Left ventricle myocardium superior (tissue), 1 donor: ENCODE measurements at places on chromosomes 7 and 10. TPM values are rescaled to one million over a fixed set of nuclear protein-coding genes. Genes with fewer than 3 reads are reported as not detected.

DNA sequence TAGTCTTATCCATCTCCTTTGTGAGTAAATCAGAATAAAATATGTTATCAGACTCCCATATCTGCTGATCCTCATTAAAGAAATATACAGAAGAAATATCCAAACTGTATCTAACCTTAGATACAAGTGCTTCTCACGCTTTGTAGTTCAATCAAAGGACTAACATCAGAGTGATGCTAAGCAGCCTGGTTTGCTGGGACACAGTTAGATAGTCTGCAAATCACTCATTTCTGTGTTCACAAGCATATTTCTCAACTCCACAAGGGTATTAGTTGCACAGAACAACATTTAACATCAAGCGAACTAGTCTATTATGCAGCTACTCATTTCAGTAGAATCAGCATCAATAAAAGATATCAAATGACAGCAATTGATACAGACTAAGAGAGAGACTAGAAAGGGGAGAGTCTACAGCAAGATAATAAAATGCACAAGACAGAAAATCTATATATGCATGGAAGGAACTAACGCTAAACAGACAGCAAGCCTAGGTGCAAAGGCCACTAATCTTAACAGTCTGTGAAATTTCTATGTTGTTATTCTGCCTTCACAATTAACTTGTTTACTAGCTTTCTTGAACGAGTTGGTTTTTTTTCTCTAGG lies 30.0 kb downstream of the DNAJC12 start:
- DNase-seq: no peak

- no peak for DNase-seq
Measured at GRCh38 chr10:112768121-112768520, 181.9 kb upstream of the TCF7L2 start.

DNA sequence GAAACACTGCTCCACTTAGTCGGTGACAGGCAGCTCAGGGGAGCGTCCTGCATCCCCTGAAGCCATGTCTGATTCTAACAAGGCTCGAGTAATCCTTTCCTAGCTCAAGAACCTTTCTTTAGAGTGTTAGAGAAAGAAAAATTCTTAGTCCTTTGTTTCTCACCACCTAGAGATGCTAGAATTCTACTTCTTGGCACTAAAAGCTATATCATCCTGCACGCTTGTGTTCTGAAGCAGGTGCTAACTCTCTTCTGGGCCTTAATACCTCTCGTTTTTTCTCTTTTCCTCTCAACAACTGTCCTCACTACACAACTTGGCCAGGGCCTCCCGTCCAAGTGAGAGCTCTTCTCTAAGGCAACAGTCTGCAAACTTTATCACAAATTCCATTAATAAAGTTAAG lies at the start of gene LYZL2:
TSS of gene LYZL2 (minus strand) at position 101 of the 400 bp plus-strand sequence. CDS start 2,838 bp downstream, outside the sequence.
- DNase-seq: no peak

- no peak for DNase-seq
Measured at GRCh38 chr7:67547183-67547907, 550.7 kb downstream of the TYW1 start.

- no peak for DNase-seq
Measured at GRCh38 chr10:85787393-85787792, 579.2 kb downstream of the GRID1 start.

- no peak for DNase-seq
Measured at GRCh38 chr7:130154131-130154500, 51.1 kb downstream of the TMEM209 start.

KCP gene
- total RNA-seq: 0.12 TPM
